Sciatic nerve (tissue), 2 donors: ENCODE measurements at places on chromosomes 7 and 10. TPM values are rescaled to one million over a fixed set of nuclear protein-coding genes. Genes with fewer than 3 reads are reported as not detected.

CABCOCO1 gene
- total RNA-seq: not detected

KLF14 gene
- 1.1 TPM for total RNA-seq

IGFBP3 gene
- 60.9 TPM for total RNA-seq

AZGP1 gene
- 120 TPM for total RNA-seq

RNF148 gene
- total RNA-seq: 2.0 TPM

TIMM23 gene
- 30.8 TPM for total RNA-seq

GJD4 gene
- total RNA-seq: not detected

TRPV5 gene
- 0.22 TPM for total RNA-seq

FBXO24 gene
- total RNA-seq: 1.2 TPM

GRID2IP gene
- 0.18 TPM for total RNA-seq

ACTR1A gene
- total RNA-seq: 84.3 TPM

LLCFC1 gene
- not detected for total RNA-seq

CTTNBP2 gene
- 21.5 TPM for total RNA-seq

CPEB3 gene
- 6.2 TPM for total RNA-seq

ADRB1 gene
- total RNA-seq: 0.76 TPM

GLI3 gene
- 33.8 TPM for total RNA-seq

TET1 gene
- total RNA-seq: 10.4 TPM

ERVW-1 gene
- total RNA-seq: 0.22 TPM

PLEKHS1 gene
- 0.22 TPM for total RNA-seq

GBX1 gene
- total RNA-seq: not detected

MINPP1 gene
- 11.6 TPM for total RNA-seq

PEX1 gene
- 22.3 TPM for total RNA-seq

AKR1D1 gene
- total RNA-seq: not detected

ZNF239 gene
- total RNA-seq: 6.2 TPM

TRIM56 gene
- total RNA-seq: 47.1 TPM

RSPH10B gene
- total RNA-seq: 0.27 TPM

LRMDA gene
- total RNA-seq: 16.6 TPM

VIPR2 gene
- total RNA-seq: 2.0 TPM

PKD2L1 gene
- total RNA-seq: not detected

CLIP2 gene
- total RNA-seq: 58.4 TPM
